ENCODE measurements at places on chromosomes 2 and 18.

DNA sequence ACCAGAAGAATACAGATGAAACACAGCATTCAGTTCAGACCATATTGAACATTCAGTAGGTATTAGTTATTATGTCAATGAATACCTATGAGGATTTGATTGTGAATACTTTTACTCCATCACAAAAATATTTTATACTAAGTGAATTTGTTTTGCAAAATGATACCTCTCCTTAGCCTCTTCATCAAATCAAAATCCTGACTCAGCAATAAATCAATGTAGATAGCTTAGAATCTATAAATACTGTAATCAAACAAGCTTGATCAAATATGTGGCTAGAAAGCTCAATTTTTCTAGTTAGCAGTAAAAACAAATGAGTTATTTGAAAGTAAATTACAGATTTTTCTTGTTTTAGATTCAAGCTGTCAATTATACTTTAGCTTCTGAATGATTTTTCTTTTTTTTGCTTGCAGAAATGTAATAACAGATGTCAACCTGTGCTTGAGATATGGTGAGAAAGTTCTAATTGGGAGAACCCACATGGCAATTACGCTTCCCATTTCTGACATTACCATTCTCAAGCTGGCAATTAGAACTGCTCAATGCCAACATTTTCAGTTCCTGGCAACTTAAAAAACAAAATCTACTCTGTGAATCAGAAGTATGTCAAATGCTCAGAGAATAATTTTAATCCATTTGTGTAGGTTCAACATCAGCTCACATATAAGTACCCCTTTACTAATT, 109.6 kb downstream of the PRELID3A start:
- no peak for DNase-seq

- no peak for DNase-seq
Measured at GRCh38 chr2:920573-920972, 30.1 kb upstream of the SNTG2 start.

DNA sequence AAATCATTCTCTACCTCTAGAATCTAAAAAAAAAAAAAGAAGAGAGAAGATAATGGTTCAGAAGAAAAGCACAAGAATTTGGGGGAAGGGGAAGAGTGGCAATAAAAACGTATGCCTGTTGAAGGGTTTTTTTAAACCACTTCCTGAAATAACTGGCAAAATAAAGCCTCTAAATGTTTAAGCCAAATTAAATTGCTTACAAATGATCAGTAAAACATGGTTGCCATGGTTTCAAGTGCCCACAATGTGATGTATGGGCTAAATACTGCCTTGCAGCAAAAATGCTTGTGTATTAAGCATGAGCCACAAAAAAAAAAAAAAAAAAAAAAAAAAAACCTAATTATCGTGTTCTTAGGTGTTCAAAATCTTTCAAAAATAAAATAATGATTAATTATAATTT, 60.8 kb downstream of the RBM43 start:
- DNase-seq, result no peak

DNA sequence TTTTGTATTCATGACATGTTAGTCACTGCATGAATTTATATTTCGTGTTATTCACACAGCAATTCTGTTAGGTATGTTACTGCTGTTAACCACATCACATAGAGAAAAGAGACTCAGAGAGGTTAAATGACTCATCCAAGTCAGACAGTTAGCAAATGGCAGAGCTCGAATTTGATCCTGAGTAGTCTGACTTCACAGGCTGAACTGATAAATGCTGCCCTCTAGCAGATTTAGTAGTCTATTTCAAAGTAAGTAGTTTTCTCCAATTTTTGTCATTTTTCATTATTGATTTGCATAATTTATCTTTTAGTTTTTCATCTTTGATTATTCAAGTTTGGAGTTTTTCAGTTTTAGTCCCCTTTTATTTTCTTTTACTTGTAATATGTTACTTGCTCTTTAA, 58.3 kb downstream of the WDR7 start:
- DNase-seq, result no peak

DNA sequence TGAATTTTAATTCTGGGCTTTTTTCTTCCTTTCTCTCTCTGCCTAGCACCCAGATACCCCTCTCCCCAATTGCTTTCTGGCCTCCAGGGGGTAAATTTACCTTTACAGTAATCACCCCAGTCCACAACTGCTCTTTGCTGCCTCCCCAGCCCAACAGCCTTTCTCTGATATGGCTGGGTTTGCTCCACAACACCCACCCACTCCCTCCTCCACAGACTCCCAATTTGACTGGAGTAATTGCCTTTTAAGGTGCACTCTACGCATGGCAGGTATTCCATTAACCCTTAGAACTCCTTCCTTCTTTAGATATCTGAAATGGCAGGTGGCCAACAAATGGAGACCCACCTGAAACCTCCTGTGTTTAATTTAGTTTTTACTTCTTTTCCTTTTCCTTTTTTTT, 3.6 kb downstream of the CELF4 start:
- DNase-seq, result no peak

DNA sequence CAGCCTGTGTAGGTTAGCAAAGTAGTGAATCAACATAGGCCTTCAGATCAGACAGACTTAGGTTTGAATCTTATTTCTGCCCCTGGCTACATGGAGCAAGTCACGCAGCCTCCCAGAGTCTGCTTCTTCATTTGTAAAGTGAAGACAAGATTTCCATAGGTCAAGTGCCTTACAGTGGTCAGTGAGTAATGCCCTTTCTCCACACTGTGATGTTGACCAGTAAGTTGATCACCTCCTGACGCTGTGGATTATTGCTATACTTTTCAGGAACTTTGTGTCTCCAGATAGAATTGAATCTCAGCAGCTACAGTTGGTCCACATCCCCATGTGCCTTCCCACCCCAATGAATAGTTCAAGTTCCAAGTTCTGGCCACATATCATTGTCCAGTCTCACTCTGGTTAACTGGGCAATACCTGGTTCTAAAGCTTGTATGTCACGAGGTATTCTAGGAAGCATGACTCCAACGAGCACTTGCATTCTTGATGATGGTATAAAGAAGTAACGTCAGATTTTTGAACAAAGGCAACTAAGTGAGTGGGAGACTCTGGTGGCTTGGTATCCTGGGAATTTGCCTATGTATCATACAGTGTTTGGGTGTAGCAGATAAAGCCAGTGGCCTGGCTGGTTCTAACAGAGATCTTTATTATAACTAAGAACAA, 2.1 kb upstream of the CLIP4 start:
- DNase-seq, result no peak

GRCh38 chr2:80126596-80127189, 177.9 kb downstream of the LRRTM1 start:
- no peak for DNase-seq

DNA sequence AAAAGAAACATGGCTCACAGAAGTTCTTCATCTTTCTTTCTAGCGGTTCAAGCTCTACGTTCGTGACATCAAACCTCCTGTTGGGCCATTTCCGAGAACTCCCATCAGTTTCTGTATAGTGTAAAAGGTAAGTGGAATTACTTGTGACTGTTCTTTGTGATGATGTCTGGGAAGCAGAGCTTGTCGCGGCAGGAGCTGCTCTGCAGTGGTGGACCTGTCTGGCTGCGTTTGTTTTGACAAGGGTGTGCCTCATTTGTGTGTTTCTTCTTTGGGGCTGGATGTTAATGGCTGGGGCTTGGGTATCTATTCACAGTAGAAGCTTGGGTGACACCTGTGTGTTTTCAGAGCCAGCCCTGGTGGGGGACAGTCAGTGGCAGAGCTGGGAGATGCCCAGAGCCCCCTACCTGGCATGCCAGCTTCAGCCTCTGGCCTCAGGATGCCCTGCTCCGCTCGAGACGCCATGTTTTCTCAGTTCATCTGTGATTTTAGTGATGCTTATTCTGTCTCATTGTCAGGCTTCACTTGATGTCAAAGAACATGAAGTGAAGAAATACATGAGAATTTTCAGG, 59.6 kb downstream of the LDLRAD4 start:
- no peak for DNase-seq

GRCh38 chr2:85800586-85800985, 46.8 kb downstream of the ATOH8 start:
- no peak for DNase-seq

- no peak for DNase-seq
Measured at GRCh38 chr2:69624611-69625010, 18.9 kb downstream of the AAK1 start.

DNA sequence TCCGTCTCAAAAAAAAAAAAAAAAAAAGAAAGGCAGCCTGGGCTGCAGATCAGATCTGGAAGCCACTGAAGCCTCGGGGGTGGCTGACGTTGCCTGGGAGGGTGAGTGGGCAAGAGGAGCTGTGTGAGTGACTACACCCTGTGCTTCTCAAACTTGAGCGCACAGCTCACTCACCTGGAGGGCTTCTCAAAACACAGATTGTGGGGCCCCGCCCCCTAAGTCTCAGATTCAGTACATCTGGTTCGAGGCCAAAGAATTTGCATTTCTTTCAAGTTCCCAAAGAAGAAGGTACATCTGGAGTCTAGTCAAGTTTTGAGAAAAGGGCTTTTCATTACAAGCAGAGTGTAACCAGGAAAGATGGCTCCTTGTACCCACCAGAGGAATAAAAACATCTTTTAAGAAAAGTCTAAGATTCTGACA, 97.7 kb upstream of the CAB39 start:
- no peak for DNase-seq

DNA sequence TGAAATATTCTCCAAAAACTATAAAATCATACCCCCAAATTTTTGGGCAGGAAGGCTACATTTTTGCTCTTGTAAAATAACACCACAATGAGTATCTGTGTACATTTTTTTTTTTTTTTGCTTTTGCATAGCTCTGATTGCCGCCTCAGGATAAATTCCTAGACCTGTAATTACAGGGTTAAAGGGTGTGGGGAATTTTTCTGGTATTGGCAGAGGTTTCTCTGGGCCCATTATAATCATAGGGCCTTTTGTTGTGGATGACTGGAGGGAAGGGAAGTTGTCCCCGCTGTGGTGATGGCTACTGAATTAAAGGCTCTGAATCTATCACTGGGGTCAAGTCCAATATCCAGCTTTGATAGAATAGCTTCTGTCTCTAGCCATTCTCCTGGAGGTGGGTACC, 26.6 kb downstream of the CCDC195 start:
- DNase-seq, result no peak

- no peak for DNase-seq
Measured at GRCh38 chr2:168371273-168372019, 84.6 kb upstream of the CERS6 start.

DNA sequence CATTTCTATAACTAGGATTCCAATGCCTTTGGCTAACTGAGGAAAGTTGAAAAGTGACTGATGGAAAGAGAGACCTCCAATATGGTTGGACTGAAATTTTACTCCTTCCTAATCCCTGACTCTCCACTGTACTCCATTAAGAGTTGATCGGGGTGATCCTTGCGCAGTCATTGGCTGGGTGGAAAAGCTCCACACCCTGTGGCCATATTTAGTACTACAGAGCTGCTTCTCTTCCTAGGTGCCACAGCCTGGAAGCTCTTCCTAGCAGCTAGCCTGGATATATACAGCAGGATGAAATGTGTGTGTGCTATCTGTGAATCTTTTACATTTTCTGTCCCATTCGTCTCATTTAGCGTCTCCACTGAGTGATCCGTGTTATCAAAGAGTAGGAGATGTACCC, 71.2 kb downstream of the MEP1B start:
- no peak for DNase-seq

DNA sequence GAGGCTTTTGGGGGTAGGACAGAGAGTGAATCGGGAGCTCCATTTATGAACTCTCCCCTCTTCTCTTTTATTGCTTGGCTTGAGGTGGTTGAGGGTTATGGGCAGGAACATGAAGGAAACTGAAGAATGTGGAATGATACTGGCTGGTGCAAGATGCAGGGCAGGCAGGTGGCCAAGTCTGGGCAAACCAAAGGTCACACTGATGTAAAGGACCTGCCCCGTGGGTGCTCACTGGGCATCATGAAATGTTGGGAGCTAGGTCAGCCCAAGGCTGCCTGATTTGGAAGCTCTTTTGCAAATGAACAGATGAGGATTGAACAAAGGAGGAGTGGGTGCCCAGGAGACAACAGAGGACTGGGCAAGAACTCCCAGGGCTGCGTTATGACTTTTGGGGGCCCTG, 328.9 kb downstream of the CLIP4 start:
- DNase-seq, result no peak

DNA sequence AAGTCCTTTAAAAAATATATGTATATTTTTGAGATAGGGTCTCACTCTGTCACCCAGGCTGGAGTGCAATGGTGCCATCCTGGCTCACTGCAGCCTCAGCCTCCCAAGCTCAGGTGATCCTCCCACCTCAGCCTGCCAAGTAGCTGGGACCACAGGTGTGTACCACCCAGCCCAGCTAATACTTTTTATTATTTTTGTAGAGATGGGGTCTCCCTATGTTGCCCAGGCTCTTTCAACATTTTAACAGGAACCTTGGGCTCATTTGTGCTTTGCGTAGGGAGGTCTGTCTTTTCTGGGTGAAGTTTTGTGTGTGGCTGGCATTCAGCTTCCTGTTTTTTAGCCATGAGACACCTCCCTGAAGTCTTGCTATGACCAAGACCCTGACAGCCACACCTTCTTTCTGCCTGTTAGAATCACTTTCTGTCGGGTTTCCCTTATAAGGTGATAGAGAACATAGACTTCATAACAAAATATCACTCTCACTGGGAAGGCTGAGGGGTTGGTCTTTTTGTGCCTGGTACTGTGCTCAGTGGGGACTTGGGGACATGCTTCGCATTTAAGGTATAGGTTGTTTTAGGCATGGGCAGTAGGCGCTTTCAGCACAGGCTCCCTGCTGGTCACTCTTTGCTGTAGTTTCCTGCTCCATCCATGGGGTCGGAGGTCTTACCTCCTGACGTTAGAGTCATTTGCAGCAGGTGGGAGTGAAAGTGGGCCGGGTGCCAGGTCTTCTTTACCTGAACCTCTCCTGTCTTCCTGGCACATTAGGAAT, 3.4 kb downstream of the RAB31 start:
- peak; percentile 64 for DNase-seq

GRCh38 chr2:96209011-96209728, 543 bp upstream of the STARD7 start:
- no peak for DNase-seq

GRCh38 chr2:134402410-134402809, 148.5 kb downstream of the MGAT5 start:
- no peak for DNase-seq

DNA sequence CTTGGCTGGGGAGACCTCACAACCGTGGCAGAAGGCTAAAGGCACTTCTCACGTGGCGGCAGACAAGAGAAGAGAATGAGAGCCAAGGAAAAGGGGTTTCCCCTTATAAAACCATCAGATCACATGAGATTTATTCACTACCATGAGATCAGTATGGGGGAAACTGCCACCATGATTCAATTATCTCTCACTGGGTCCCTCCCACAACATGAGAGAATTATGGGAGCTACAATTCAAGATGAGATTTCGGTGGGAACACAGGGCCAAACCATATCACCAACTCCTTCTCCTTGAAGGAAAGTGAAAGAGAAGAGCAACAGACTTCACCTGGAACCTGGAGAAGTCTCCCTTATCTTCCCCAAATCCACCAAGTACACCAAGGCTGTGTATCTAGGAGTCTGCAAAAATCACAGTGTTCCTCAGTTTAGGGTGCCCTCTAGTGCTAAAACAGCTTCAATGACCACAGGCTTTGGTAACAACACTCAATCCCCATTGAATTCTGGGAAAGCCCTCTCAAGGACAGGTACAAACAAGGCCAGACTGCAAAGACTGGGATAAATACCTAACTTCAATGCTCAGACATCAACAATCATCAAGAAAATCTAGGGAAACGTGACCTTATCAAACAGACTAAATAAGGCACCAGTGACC, 148.8 kb upstream of the SRD5A2 start:
- no peak for DNase-seq
